ENCODE measurements at places on chromosomes 16 and 17.

GRCh38 chr16:67677712-67678111, 11.1 kb downstream of the C16orf86 start:
- no peak for DNase-seq

- DNase-seq = no peak
These were observed 124.6 kb downstream of the IRX5 start for GRCh38 chr16:55055262-55055661.

DNA sequence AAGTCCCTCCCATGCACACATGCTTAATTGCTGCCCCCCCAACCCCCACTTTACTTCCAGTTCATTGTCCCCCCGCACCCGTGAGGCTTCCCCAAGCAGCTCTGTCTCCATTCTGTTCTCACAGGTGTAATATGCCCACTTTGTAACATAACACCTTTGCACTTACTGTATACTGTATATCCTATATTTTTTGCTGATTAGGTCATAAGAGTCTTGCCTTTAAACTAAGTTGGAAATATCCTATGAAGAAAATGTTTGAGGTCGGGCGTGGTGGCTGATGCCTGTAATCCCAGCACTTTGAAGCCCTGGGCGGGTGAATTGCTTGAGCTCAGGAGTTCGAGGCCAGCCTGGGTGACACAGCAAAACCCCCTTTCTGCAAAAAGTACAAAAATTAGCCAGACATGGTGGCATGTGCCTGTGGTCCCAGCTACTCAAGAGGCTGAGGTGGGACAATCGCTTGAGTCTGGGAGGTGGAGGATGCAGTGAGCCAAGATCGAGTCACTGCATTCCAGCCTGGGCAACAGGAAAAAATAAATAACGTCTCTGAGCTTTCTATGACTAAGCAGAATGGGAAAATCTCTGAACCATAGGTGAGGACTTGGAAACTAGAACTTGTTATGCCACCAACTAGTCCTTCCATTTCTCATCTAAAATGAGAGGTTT, 76.1 kb downstream of the TNRC6C start:
- DNase-seq = no peak

DNA sequence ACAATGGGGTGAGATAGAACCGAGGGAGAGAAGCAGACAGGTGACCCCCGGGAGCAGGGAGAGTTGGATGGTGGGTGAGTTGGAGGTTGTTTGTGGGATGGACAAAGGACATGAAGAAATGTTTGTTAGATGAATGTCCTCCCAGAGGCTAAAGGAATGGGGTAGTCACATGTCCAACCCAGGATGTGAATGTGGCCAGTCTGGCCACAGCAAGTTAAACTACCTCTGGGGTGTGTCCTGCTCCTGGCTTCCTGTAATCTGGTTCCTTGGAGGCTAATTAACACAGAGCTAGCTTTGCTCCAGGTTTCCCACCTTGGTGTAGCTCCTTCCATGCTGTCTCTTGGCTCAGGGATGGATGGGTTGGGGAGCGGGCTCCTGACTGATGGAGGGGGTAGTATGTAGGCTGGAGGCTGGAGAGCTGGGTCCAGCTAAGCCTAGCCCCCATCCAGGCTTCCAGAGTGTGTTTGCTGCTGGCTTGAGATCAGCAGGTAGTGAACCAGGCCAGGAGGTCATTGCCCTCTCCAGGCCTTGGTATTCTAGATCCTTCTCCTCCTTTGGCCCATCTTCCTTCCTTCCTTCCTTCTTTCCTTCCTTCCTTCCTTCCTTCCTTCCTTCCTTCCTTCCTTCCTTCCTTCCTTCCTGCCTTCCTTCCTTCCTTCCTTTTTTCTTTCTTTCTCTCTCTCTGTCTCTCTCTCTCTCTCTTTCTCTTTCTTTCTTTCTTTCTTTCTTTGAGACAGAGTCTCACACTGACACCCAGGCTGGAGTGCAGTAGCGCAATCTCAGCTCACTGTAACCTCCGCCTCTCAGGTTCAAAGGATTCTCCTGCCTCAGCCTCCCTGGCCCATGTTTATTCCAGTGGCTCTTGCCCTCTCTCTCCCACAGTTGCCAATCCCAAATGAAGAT, 28.0 kb upstream of the UBE2G1 start:
- DNase-seq = no peak

DNA sequence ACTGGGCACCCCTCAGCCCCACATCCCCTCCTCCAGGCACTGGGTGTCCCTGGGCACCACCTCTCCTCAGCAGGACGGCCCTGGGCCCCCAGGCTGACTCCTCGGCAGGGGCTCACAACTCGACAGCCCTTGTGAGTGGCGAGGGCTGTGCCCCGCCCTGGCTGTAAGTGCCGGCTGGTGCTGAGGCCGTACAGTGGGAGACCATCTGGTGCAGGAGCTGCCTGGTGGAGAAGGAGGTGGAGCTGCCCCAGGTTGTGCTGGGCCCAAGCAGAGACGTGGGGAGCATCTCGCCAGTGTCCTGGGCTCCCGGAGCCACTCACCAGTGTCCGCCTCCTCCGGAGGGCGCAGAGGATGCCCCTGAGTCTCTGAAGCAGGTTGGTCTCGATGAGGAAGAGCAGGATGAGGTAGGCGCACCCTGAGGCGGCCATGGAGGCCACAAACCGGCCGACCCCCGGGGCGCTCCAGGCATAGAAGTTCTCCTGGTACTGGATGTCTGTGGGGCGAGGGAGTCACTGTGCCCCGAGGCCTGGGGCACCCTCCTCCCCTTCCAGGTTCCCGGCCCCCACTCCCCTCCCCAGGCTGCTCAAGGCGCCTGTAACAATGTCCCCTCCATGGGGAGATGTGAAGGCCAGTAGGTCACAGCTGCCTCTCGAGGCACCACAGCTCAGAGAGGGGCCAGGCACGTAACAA, 15.1 kb upstream of the RNPS1 start:
- DNase-seq = no peak

DNA sequence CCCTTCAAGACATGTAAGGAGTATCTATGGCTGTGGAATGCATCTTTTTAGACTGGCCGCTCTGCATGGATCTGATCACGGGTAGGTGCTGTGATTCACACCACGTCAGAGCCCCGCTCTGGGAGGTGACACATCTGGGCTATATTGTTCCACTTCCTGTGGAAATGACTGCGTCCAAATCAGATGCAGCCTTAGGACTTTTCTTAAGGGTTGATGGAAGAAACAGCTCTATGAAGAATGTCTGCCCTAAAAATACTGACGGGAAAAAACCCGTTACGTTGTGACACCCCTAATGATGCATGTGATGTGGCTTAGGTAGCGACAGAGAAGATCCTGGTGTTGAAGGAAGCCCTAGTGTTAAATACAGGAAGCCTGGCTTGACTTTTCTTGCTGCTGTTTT, 12.2 kb downstream of the BANP start:
- DNase-seq = no peak

- DNase-seq = no peak
These were observed 297.1 kb downstream of the IRF8 start for GRCh38 chr16:86195863-86196630.

DNA sequence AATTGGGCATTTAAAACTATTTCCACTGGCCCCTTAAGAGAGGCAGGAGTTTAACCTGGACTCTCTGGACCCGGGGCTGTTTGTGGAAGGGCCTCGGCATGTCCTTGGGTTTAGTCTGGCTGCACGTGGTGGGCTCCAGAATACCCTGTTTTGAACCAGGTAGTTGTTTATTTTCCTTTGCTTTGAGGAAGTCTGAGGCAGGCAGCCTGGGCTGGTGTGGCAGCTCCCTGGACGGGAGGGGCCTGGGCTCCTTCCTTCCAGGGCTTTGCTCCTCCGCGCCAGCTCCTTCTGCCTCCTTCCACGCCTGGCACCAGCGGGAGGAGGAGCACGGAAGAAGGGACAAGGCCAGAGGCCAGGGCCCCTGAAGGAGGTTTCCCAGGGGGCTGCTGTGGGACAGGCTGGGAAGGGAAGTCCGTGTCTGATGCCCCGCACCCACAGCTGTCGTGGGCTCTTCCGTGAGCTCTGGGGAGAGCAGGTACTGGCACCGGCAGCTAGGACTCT, 15.5 kb downstream of the BANP start:
- no peak for DNase-seq

- DNase-seq = no peak
These were observed 3.8 kb upstream of the TMEM100 start for GRCh38 chr17:55726440-55726839.

- no peak for DNase-seq
These were observed 22.0 kb upstream of the NPTX1 start for GRCh38 chr17:80498242-80498919.

DNA sequence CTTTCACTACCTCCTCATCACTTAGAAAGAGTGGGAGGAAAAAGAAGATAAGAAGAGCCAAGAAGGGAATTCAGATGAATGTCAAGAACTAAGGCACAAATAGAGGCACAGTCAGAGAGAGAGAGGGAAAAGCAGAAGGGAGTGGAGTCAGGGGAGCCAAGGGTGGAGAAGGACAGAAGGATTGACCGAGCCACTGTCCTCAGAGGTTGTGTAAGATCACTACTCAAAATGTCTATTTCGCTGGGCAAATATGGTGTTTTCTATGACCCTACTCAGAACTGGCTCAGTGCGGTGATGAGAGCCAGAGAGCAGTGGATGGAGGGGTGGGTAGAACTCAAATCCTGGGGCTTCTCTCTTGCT, 139.2 kb upstream of the HS3ST2 start:
- DNase-seq = no peak

- DNase-seq = no peak
These were observed 89.6 kb upstream of the MAF start for GRCh38 chr16:79690159-79690558.

DNA sequence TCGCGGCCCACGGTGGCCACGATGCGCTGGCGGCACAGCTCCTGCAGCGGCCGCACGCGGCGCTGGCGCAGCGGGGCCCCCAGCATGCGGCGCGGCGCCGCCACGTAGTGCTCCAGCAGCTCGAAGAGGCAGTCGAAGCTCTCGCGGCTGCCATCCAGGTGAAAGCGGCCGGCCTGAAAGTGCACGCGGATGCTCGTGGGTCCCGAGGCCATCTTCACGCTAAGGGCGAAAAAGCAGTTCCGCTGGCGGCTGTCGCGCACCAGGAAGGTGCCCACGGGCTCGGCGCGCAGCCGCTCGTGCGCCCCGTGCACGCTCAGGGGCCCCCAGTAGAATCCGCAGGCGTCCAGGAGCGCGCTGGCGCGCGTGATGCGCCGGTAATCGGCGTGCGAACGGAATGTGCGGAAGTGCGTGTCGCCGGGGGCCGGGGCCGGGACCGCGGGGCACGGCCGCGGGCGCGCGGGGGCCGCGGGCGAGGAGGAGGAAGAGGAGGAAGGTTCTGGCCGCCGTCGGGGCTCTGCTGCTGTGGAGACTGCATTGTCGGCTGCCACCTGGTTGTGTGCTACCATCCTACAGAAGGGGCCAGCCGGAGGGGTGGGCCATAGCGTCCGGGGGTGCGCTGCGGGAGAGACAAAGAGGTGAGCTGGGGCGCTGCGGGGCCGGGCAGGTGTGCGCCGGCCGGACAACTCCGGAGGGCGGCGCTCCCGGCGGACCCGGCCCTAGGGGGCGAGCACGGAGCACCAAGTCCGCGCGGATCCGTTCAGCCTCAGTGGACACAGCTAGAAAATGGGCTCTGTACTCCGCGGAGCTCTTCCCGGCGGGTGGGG, 879 bp downstream of the SOCS1 start:
- peak; percentile 35 for DNase-seq

GRCh38 chr17:66432411-66432957, 130.1 kb downstream of the PRKCA start:
- DNase-seq = no peak
